Smooth muscle cell of bladder (primary cell): ENCODE measurements at places on chromosomes 4 and X. TPM values are rescaled to one million over a fixed set of nuclear protein-coding genes. Genes with fewer than 3 reads are reported as not detected.

The WAS gene
- 0.09 TPM in 1 of 2 replicates, not detected in the other for total RNA-seq

The GAB3 gene
- total RNA-seq: 2.7 and 5.0 TPM in 2 replicates

The OTUD6A gene
- total RNA-seq: not detected in 2 replicates

The MAGEB10 gene
- not detected in 2 replicates for total RNA-seq

The PAGE3 gene
- not detected in 2 replicates for total RNA-seq
